ENCODE measurements at places on chromosomes 2 and 18.

GRCh38 chr2:144524118-144525009, 4.4 kb upstream of the ZEB2 start:
- no peak for DNase-seq

- DNase-seq = no peak
Measured at GRCh38 chr2:208112969-208113368, 11.4 kb downstream of the CRYGD start.

DNA sequence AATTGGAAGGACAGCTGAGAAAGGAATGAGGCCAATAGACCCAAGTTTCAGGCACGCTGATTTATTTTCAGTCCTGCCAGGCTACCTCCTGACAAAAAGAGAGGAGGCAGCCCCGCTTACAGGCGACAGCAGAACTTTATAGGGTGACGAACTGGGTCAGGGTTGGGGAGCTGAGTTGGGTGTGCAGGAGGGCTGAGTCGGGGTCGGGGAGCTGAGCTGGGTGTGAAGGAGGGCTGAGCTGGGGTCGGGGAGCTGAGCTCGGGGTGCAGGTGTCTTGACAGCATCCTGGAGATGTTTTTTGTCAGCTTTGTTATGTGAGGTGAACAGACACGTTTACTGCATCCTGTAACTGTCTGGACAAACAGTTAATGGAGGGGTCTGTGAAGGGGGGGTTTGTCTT, 342.2 kb downstream of the ADCYAP1 start:
- DNase-seq = no peak

GRCh38 chr18:75837316-75837715, 409.8 kb upstream of the SMIM21 start:
- DNase-seq = no peak

DNA sequence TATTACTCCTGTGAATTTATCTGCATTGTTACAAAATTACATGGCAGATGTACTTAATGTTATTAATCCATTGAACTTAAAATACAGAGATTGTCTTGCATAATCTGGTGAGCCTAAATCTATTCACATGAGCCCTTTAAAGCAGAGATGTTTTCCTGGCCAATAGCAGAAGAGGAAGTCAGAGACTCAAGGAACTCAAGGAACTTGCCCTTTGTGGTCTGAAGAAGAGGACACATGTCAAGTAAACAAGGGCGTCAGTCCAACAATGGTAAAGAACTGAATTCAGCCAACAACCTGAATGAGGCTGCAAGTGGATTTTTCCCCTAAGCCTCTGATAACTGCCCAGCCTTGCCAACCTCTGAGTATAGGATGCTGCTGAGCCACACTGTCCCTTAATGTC, 356.3 kb upstream of the PKDCC start:
- no peak for DNase-seq

- no peak for DNase-seq
Measured at GRCh38 chr2:198213253-198213652, 408.9 kb downstream of the PLCL1 start.

- no peak for DNase-seq
Measured at GRCh38 chr2:97660775-97661389, 3.0 kb downstream of the ACTR1B start.

- DNase-seq = no peak
Measured at GRCh38 chr18:77119851-77120491, 12.6 kb downstream of the MBP start.

GRCh38 chr2:74927621-74928020, 30.8 kb upstream of the POLE4 start:
- DNase-seq = no peak

GRCh38 chr2:189298481-189298880, 118.9 kb upstream of the COL5A2 start:
- DNase-seq = no peak

DNA sequence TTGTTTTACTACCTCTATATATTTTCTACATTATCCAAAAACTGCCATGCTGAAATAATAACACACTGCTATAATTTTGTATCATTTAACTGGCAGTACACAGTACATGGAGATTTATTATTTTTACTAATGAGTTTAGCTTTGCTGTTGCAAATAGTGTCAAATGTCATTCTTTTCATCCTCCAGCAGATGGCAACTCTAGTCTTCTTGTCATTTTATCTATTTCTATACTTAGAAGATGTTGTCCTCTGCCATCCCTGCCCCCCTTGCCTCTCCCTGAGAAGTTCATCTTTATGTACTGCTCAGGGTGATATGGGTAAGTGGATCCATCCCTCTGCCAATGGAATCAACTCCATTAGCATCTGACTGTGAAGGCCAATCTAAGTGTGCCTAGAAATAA, 21.7 kb upstream of the LRRTM1 start:
- DNase-seq = peak; percentile 88

DNA sequence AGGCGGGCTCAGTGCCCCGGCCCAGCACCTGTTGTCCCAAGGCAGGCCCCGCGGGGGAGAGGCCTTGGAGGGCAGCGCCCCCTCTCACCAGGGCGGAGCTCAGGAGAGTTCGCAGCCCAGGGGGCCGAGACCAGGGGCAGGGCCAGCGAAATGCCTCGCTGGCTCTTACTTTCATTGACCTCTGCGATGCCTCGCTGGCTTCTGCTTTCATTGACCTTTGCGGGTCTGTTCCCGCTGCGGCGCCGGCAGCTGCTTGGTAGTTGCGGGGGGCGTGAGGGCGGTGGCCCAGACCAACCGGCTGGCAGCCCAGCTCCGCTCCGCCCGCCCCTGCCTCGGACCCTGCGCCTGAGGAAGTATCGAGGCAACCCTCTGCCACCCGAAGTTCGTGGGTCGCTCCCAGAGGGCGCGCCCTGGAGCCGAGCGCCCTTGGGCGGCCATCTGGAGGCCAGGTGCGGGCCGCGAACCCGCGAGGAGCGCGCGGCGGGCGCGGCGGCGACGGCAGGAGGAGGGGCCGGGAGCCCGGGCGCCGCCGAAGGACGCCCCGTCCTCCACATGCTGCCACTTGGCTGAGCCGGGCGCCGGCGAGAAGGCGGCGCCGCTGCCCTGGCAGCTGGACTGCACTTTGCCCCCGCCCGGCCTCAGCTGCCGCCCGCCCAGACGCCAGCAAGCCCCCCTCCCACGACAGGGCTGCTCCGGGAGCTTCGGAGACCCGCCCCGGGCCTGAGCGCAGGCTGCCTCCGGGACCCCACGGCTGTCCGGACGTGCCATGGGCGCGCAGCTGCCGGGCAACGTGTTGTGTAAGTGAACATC, 118.0 kb upstream of the MSTN start:
- DNase-seq = peak; percentile 21

GRCh38 chr2:10591207-10591606, 98.6 kb downstream of the NOL10 start:
- DNase-seq = no peak

- DNase-seq = no peak
Measured at GRCh38 chr18:26458526-26459232, 89.7 kb downstream of the KCTD1 start.

- no peak for DNase-seq
Measured at GRCh38 chr2:24058564-24059271, 9.2 kb downstream of the FKBP1B start.

GRCh38 chr18:57004366-57005121, 142.3 kb upstream of the BOD1L2 start:
- no peak for DNase-seq

DNA sequence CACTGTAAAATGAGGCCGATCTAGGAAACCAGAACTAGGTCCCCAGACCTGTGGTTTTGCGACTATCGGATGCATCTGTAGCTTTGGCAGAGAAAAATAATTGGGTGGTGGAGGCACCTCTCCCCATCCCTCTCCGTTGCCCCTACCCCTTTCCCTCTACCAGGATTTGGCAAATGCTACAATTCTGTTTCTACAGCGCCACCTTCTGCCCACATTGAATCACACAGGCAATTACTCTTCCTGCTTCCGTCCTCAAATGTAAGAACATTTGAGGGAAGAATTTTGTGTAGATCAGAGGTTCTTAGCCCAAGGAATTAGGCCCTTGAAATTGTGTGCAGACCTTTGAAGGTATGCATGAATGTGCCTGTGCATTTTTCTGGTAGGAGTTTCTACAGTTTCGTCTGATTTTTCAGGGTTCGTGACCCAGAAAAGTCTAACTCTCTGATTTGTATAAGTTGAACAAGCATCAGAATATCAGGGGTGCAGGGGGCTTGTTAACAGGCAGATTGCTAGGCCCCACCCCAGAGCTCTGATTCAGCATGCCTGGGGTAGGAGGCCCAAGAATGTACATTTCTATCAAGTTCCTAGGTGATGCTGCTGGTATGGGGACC, 11.2 kb downstream of the ATP6V1B1 start:
- peak; percentile 71 for DNase-seq

GRCh38 chr2:109720380-109721106, 73.6 kb upstream of the RGPD5 start:
- DNase-seq = no peak

- DNase-seq = no peak
Measured at GRCh38 chr2:5665066-5665465, 27.1 kb upstream of the SOX11 start.

DNA sequence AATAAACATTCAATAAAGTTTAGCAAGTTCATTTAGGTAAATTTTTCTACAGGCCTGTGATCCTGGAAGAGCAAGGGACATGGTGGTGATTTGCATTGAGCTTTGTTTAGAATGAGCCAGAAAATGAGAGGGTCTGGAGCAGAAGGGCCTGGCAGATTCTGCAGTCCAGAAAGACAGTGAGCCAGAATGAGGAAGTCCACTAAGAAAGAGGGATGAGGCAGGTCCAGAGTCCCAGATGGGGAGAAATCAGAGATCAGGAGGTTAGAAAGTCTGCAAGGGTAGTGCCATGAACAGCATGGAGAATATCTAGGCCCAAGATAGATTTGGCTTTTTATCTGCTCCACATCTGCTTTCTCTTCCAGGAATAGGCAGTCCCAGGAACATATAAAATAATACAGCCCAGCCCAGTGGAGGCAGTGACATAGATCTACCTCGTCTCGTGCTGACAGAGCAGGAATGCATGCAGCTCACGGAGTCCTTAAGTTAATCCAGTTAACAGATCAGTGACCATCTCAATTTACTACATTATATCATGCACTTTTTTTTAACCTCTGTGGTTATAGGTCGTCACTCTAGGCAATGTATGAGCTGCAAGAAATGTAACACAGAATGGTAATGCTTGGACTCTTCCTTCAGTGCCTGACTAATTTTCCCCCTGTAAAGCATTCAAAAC, 429.0 kb downstream of the SUCLG1 start:
- no peak for DNase-seq

GRCh38 chr18:50143886-50144285, 51.1 kb downstream of the MYO5B start:
- no peak for DNase-seq

DNA sequence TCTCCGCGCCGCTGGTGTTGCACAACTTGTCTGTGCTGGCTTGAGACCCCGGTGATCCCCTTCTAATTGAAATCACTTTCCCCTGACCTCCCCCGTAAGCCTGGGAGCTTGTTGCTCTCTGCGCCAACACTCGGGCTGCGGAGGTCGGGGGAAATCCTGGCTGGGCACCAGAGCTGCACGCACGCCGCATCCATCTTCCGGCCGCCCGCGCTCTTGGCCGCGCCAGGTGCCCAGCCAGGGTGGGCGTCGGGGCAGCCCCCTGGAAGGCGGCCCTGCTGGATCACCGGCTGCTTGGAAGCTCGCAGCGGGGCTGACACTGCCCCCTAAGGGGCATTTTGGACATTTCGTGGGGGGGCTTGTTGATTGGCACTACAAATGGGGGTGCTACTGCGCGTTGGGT, 280.3 kb upstream of the SKOR2 start:
- DNase-seq = no peak

- no peak for DNase-seq
Measured at GRCh38 chr2:238369591-238370040, 49.3 kb downstream of the TRAF3IP1 start.

DNA sequence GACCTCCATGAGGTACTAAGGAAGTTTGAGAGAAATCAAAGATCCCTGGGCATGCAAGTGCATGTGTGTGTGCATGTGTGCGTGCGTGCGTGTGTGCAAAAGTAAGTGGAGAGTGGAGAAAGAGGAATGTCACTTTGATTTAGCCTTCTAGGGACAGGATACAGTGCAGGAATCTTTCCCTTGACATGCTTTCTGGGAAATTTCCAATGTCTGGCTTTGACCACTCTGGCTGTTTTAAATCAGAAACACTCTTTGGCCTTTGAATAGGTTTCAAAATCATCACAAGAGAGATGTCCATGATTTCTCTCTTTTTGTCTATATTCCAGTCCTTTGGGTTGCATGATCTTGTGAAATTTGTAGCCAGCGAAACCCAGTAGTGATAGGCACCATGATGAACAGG, 162.0 kb downstream of the ALK start:
- DNase-seq = no peak

DNA sequence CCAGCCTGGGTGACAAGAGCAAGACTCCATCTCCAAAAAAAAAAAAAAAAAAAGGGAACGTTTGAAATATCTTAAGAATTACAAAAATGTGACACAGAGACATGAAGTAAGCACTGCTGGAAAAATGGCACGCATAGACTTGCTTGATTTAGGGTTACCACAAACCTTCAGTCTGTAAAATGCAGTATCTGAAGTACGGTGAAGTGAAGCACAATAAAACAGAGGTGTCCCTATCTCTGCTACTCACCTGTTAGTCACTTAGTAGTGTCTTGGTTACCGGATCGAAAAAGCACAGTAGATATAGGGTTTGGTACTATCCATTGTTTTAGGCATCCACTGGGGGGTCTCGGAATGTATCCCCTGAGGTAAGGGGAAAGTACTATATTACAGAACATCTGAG, 11.6 kb upstream of the GREB1L start:
- no peak for DNase-seq

GRCh38 chr2:54618646-54619565, 104.6 kb upstream of the EML6 start:
- no peak for DNase-seq

DNA sequence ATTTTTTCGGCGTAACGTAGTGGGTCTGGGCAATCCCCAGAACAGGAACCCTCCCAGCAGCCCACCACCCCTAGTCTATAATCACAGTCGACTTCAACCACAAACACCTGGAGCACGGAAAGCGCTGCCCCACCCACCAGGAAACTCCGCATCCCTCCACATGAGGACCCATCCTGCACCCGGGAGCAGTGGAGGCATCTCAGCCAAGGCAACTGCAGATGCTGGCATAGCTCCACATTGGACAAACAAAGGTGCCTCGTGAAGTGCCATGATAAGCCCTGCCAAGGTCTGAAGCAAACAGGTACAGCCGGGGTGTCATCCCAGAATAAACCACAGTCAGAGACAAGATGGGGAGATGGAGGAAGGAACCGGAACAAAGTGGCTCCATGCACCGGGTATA, 24.3 kb upstream of the COPS8 start:
- no peak for DNase-seq

- peak; percentile 8 for DNase-seq
Measured at GRCh38 chr2:162327134-162327769, 8.8 kb upstream of the IFIH1 start.

DNA sequence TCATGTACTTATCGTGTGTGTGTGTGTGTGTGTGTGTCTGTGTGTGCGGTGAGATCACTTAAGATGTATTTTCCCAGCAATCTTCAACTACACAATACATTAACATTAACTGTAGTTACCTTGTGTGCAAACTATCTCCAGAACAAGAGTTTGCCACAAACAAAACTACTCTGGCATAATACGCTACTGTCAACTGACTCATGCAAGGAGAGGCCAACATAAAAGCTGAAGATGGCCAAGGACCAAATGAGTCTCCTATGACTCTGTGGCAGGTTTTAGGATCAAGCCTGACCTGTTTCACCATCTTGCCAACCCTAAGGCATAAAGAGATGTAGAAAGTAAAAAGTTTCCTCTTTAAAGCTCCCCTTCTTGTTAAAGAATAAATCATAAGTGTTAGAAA, 20.1 kb downstream of the CYB5A start:
- no peak for DNase-seq

- no peak for DNase-seq
Measured at GRCh38 chr2:177015356-177015923, 197.2 kb upstream of the HNRNPA3 start.

Data from NCI-H1694 treated with DMSO at 0.1 percent for 48 hours (cell line).